IPS DF 19.7 (cell line): ENCODE measurements at places on chromosomes 1 and 21.

- DNase-seq, result no peak
These were observed 766 bp upstream of the SLC44A3 start for GRCh38 chr1:94819238-94819944.

DNA sequence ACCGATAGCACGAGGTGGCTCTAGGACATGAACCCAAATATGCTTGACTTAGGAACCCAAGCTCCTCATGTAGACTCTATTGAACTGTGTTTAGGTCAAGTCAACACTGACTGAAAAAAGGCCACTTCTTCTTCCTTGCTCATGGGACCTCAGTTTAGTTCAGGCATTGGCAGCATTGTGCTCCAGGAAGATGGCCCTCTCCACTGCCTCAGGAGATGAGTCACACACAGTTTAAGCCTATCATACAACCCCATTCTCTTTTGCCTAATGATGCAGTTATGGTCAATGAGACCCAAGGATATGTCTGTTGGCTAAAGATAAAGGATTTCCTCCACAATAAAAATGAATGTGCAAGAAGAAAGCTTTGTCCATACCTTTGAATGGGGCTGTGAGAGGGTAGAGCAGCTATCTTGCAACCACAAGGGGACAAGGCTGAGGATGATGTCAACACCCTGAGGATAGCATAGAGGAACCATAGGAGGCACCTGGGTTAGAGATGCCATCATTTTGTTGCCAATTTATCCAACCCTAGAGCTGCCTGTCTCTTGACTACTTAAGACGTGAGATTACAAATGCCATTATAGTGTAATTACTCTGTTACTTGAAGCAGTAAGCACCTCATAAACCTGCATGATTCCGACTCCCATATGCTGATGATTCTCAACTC, 3.0 kb upstream of the TRIM63 start:
- DNase-seq, result no peak

DNA sequence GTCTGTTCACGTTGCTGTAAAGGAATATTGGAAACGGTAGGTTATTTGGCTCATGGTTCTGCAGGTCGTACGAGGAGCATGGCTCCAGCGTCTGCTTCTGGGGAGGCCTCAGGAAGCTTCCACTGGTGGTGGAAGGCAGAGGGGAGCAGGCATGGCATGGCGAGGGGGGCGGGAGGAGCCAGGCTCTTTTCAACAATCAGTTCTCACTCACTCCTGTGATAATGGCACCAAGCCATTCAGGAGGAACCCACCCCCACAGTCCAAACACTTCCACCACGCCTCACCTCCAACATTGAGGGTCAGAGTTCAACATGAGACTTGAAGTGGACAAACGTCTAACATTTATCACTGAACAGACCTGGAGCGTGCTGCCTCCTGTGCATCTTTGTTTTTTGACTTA, 141.2 kb downstream of the PGBD5 start:
- DNase-seq, result no peak

DNA sequence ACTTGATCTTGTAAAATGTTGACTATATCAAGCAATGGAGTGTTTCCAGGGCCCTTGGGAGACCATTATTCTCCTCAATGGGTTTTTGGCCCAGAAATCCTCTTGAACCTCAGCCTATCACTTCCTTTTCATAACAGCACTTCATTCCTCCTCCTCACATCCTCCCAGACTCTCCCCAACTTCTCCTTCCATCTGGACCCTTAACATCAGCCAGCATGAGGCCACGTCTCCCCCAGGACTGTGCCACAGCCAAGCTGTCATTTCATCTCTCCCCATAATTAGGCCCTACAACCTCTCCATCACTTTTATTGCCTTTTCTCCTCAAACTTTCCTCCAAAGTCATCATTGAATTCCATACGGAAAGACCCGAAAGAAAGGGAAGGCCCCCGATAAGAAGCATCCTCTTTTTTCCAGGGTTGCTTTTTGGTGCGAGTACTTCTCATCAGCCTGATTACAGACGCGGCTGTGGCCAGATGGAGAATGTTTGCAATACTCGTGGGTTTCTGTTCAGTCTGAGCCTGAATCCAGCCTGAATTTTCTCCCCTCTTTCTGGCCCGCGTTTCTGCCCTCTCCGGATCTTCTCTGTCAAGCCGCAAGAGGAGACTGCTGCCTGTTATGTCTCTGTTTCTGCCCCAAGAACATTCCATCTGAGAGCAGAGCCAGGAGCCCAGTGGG, 52.7 kb upstream of the SLC25A33 start:
- no peak for DNase-seq

DNA sequence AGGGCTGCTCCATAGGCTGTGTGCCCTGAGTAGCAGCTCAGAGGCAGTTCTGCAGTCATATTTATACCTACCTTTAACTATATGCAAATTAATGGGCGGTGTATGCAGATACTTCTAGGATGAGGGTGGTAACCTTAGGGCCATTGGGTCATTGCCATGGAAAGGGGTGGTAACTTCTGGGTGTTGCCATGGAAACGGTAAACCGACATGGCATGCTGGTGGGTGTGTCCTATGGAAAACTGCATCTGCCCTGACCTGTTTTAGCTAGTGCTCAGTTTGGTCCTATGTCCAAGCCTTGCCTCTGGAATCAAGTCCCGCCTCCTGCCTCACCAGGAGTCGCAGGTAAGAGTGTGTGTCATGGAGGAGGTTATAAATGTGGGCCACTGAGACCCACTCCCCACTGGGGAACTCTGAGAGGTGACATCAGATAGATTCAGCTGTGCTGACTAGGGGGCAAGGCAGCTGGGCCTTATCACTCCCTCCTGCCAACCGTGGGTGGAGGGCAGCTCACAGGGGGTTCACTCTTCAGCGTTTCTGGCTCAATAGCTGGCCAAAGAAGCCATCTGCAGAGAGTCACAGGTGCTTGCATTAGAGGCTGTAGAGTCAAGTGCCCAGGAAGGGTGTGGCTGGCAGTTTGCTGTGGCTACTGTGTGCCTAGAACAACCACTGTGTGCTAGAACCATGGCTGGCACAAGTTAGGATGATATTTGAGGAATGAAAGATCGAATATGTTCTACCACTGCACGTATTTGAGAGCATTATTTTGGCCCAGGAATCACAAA, 19.0 kb downstream of the BACE2 start:
- DNase-seq, result no peak

DNA sequence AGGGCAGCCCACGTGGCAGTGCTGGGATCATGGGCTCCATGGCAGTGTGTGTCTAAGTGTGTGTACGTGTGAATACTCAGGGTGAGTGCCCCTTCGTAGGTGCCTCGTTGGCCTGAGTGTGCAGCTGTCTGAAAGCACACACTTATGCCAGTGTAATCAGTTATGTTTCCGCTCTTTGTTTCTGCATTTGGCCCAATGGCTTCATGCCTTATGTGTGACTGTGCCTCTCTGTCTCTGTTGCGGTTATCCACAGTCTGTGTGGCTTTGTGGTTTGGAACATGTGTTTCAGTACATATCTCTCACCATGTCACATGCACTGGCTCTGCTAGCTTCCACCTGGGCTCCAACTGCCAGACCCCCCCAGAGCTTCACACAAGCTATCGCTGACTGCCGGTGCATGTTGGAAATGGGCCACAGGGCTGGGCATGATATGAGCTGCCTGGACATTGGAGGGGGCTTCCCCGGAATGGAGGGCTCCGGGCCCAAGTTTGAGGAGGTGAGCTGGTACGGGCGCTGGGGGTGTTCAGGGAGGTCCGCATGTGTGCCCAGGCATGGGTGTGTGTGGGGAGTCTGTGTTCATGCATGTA, 70.3 kb upstream of the TINAGL1 start:
- no peak for DNase-seq

DNA sequence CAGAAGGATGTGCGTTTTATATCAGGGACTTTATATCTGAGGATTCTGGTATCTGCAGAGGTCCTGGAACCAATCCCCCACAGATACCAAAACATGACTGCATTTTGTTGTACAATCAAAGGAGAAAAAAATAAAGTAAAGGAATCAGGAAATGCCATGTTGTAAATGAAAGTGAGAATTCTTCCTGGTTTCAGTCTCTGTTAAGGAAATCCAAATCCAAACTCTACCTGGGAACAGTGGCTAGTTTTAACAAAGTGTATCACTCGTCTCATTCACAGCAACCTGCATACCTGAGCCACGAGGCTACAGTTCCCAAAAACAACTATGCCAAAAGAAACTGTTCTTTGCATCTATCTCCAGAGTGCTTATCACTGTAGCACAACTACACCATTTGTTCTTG, 77.3 kb upstream of the ATF3 start:
- DNase-seq, result no peak

GRCh38 chr1:11309385-11309784, 36.4 kb downstream of the UBIAD1 start:
- no peak for DNase-seq

DNA sequence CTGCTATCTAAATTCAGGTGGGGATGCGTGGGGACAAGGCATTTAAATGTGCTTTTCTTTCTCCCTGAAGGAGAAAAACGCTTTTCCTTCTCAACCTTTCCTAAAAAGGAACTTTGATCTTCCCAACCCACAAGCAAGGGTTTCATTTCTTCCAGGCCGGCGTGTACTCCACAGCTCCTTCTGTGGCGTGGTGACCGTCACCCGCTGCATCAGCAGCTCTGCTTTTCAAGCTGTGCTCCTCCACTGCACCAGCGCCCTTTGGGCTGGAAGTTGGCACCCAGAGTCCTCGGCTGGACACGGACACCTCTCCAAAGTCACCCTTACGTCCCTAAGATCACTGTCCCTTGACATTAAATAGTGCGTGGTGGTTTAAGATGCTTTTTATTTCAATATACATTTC, 54.3 kb downstream of the PEX14 start:
- DNase-seq, result no peak

- peak; percentile 68 for DNase-seq
These were observed 31.7 kb upstream of the RALGPS2 start for GRCh38 chr1:178693366-178693765.

DNA sequence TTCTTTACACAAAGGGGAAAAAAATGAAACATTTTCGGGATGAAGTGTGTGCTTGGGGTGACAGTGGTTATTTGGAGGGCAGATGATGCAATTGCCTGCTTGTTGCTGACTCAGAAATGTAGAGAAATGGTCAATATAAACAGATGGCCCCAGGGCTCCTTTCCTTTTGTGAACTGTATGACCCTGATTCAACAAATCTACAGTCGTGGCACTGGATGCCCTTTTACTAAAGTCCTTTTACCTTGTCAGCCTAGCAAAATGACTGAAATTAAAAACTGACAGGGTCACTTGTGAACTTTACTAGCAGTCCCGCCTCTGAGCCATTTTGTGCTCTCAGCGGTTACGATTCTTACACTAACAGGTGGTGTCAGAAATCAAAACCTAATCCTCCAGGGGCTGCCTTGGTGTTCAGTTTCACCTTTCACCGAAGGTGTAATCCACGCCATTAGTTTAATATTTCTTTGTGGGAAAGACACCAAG, 49.8 kb downstream of the GREM2 start:
- DNase-seq, result no peak

DNA sequence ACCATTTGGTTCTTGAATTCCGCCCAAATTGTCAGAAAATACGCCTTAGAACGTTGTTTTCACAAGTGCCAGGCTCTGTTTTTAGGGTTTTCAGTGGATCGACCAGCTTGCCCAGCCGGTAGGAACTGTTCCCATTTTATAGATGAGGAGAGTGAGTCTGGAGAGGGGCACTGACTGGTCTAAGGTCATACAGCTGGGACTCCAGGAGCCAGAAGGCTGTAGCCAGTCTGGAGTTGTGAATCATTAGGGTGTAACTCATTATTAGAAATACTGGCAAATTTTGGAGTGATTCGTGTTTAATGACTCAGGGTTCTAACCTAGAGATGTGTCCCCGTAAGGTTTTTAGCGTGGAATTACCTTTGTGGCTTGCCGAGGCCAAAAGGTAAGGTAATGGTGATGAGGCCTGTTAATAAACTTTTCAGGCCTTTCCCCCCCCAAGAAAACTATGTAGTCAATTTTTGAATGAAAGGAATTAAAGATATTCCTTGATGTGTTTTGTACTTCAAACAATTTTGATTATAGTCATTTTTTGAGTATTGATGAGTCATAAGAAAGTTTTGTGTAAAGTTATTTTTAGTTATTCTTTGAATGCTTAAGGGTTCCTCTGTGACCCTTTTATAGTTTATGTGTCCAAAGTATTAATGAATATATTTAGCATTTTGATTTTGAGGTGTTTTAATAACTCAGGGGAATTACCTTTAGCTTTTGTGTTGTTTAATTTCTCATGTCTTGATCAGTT, 2.1 kb downstream of the DYRK1A start:
- no peak for DNase-seq

- DNase-seq, result no peak
These were observed 17.2 kb downstream of the PTAFR start for GRCh38 chr1:28159243-28159642.

DNA sequence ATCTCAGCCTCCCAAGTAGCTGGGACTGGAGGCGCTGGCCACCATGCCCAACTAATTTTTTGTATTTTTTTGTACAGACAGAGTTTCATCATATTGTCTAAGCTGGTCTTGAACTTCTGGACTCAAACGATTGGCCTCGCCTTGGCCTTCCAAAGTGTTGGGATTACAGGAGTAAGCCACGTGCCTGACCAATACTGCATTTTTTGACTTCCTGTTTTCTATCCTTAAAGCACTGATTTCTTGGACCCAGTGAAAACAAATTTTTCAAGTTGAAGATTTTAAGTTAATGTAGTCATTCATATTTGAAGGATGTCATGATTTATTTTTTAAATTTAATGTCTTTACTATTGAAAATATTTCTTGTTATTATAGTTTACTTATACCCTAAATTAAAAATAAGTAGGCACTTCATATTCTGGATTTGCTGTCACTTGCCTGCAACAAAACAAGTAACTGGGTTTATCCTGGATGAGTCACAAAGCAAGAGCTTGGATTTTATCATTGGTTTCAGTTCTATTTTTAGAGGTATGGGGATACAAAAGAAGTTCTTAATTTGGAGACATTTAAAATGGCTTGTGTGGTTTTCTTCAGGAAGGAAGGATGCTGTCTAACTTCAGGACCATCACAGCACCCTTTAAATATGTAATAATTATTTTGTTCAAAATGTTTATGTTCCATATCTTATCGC, 2.2 kb upstream of the VPS45 start:
- no peak for DNase-seq

DNA sequence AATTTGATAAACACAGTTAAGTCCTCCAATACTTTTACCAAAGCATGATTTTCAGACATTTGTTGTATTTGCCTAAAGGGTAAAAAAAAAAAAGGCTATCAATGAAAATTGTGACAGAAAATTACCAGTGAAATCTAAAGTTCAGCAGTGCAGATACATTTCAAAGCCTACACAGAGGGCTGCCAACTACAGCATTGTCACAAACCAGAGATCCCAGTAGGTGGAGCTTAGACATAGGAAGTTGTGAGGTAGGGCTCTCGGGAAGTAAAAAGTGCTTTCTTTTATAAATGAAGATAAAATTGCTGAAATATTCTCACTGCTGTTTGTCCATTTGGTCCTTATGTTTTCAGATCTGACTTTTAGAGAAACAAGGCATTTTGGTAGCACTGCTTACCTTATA, 123.0 kb downstream of the DYRK1A start:
- DNase-seq, result no peak

- no peak for DNase-seq
These were observed 72.1 kb downstream of the SLC5A9 start for GRCh38 chr1:48294656-48295055.
